Islet precursor cell (in vitro differentiated cells): ENCODE measurements at places on chromosomes 1 and 21.
A peak's percentile ranks its signal among the peaks of the same experiment; 100 is the strongest.

- DNase-seq, result no peak
Measured at GRCh38 chr1:217089361-217090014, 366.3 kb upstream of the ESRRG start.

GRCh38 chr1:234605983-234606783 lies 3.8 kb downstream of the IRF2BP2 start:
- no peak for DNase-seq

DNA sequence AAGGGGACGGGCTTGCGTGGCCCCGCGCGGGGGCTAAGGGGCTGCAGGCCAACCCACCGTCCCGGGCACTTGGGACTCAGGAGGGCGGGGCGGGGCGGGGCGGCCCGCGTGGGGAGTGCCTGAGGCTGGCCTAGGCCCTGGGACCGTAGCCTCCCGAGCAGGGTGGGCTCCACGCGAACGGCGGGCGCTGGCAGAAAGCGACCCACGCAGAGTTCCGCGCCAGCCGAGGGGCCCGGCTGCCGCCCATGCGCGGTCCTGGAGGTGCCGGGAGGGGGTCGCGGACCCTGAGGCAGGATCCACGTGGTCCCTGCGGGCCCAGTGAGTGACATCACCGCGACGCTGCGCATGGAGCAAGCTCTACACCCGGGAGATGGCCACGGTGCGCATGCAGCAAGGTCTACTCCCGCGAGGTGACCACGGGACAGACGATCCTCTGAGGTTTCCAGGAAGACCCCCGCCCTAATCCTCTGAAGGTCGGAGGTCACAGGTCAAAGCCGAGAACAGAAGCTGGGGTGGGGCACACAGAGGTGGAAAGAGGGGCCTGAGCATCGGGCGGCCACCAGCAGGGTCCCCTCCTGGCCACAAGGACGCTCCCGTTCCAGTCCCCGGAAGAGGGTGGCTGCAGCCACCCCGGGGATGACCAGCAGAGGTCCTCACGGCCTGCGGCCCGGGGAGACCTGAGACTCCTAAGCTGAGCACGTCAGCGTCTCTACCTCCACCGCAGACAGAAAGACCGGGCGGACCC lies 13.5 kb upstream of the SLC19A1 start:
- peak; percentile 96 for DNase-seq

DNA sequence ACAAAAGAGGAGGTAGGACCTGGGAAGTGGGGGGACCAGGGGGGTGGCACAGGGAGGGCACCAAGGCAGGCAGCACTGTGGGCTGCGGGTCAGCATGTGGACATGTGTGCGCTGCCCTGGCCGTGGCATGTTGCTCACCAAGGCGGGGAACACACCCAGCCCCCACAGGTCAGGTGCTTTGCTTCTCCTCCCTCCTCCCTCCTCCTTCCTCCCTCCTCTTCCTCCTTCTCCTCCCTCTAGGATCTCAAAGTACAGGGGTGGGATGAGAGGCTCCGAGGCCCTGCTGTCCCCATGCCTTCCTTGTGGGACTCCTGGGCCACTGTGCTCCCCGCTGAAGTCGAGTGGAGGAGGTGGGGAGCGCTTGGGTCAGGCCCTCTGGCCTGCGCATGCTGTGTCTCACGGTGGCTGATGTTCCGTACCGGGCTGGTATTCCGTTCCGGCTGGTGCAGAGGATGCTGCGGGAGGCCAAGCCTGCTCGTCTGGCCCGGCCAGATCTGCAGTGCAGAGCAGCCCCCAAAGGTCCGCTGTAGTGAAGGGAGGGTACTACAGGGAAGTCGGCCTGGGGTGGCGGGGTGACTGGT lies 26.6 kb downstream of the SPSB1 start:
- no peak for DNase-seq

- no peak for DNase-seq
Measured at GRCh38 chr1:157773493-157774350, 3.2 kb downstream of the FCRL2 start.

DNA sequence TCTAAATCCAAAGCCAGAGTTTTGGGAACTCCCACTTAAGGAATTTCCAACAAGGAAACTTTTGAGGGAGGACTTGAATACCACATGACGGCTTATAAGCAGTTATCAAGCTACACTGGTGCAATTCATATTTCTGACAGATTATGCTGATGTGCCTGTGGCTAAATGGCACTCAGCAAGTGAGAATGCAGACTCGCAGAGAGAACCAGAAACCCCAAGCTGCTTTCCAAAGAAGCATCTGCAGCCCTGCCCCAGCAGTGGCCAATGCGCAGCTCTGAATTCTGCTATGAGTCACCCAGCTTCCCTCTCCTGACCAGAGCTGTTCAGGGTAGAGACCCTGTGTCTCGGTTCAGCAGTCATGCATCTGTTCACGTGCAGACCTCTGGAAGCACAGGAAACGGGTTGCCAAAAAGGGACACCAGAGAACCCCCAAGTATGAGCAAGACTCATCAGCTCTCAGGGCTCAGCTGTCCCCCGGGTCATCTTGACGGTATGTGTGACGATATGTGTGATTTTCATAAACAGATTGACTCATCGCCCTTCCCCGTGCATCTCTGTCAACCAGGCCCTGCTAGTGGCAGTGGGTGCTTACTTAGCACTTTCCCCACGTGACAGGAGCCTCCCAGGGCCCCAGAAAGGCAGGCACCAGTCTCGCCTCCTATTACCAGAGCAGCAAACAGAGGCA lies 76.3 kb downstream of the ITPKB start:
- DNase-seq, result peak; percentile 97

GRCh38 chr1:60133848-60134247 lies 60.3 kb upstream of the C1orf87 start:
- no peak for DNase-seq

- no peak for DNase-seq
Measured at GRCh38 chr1:10384219-10384618, 14.6 kb upstream of the PGD start.

- no peak for DNase-seq
Measured at GRCh38 chr1:40399984-40400704, 26.6 kb downstream of the SMAP2 start.

GRCh38 chr1:221457685-221458446 lies 284.0 kb downstream of the DUSP10 start:
- DNase-seq, result no peak

GRCh38 chr1:6361124-6361775 lies 32.3 kb downstream of the ACOT7 start:
- DNase-seq, result no peak

DNA sequence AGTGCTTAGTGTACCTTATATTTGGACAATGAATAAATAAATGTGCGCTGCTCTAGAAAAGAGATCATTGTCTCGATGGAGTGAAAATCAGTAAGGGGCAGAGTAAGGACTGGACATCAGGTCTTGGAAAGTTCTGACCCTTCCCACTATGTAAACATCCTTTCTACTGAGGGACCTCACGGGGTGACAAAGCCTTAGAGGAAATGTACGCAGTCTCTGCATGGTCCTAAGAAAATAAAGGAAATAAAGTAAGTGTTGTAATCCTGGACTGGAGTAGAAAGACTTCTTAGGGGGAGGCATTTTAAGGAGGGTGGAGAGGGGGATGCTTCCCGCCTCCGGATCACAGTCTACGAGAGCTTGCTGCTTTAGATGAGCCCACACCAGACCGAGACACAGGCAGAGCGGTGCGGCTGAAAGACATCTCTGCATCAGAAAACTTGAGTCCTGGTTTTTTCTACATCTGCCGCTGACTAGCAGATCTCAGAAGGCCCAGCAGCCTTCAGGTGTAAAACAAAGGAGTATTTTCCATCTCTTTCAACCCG lies 22.3 kb upstream of the GPR137B start:
- no peak for DNase-seq

GRCh38 chr1:112522621-112523020 lies 13.9 kb downstream of the WNT2B start:
- peak; percentile 96 for DNase-seq

- peak; percentile 59 for DNase-seq
Measured at GRCh38 chr1:113391649-113392271, 1.4 kb downstream of the MAGI3 start.

DNA sequence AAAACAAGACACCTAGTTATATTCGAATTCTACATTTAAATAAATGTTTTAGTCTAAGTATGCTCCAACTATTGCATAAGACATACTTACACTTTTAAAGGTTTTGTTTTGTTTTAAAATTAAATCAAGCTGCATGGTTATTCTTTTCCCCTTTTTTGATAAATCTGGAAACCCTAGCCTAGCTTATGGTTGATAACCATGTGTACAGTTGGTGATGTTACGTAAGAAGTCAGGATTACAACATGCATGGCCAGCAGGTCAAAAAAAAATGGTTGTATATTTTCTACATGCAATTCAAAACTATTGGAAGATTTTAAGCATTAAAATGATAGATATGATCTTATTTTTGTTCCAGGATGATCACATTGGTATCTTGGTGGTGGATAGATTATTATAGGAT lies 1600.6 kb downstream of the PLA2G4A start:
- DNase-seq, result no peak

GRCh38 chr1:65830306-65830705 lies 37.6 kb downstream of the PDE4B start:
- no peak for DNase-seq

- DNase-seq, result no peak
Measured at GRCh38 chr1:194026422-194026821, 840.0 kb upstream of the B3GALT2 start.

- DNase-seq, result no peak
Measured at GRCh38 chr1:76381450-76382097, 307.0 kb downstream of the ST6GALNAC3 start.

DNA sequence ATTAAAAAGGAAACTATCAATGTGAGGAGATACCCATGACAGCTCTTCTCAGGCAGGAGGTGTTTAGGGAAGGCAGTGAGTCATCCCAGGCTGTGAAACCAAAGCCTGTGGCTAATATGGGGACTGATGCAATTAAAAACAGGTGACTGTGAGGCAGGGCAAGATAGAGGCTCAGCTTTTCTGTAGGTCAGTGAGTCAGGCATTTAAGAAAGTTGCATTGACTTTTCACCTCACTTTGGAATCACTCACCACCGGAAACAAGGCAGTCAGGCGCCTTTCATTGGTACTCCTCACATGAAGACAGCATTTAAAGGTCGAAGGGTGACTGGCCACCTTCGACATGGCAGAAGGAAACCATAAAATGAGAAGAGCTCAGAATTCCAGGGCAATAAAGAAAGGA lies 54.5 kb downstream of the PAPPA2 start:
- DNase-seq, result peak; percentile 92

DNA sequence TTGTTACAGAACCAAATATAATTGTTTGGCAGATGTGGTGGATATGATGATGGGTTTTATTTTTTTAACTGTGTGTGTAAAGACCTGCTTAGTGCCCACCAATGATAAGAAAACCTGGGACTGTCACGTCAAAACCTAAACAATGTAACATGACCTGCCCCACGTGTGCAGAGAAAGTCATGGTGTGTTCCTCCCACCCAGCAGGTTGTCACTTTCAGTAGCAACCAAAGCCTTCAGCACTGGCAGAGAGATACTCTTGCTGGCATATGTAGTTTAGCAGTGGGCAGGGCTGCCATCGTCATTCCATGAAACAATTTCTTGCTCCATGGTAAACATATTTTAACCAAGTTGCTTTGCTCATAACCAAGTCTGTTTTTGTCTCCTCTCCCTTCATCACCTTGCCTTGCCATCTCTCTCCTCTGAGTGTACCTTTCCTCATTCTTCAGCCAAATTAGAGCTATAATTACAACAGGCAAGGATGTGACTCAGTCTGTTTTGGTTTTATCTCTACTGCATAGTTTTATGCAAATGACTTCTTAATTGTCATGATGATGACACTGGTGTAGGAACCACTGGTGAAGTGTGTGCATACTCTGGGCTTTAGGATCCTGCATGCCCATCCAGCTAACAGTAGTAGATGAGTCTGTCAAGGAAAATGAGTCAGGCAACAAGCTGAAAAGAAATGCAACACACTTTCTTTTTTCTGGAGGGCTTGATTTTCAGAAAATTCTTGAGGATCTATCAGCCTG lies 150.3 kb downstream of the EDEM3 start:
- DNase-seq, result no peak

DNA sequence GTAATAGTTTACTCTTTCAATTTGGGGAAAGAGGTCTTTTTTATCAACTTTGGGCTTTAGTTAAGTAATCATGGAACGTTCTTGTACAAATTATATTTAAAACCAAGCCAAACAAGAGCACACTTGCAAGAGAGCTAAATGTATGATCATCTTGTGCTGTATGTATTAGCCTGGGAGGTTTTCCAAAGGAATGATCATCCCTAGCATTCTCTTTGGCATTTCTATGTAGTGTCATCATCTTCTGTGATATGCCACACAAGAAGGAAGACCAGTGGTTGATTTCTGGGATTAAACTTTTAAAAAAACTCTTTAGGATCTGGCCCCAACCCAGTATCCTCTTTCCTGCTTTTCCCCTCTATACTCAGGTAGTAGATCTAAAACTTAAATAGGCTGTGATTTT lies 38.4 kb upstream of the KCNQ4 start:
- DNase-seq, result no peak

DNA sequence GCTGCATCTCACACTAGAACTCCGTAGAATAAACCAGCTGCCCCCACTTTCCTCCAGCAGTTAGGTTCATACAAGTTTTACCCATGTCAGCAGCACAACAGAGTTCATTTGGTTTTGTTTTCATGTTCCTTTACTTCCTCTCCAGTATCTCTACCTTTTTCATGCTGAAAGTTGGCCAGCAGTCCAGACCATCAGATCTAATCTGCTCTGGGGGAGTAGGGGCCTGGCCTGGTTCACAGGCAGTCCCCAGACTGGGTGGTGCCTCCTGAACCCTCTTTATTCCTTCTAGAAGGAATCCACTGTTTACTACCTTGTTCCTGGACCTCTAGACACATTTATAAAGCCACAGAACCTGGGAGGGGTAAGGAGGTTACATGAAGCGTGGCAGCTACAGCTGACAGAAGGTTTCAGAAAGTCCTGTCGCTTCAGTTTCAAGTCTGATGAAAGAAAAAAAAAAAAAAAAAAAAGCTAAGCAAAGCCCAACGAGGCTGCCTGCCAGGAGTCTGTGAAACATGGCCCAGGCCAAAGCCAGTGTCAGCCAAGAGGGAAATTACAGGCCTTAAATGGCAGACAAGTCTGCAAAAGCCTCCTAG lies 184.6 kb upstream of the JUN start:
- peak; percentile 60 for DNase-seq

DNA sequence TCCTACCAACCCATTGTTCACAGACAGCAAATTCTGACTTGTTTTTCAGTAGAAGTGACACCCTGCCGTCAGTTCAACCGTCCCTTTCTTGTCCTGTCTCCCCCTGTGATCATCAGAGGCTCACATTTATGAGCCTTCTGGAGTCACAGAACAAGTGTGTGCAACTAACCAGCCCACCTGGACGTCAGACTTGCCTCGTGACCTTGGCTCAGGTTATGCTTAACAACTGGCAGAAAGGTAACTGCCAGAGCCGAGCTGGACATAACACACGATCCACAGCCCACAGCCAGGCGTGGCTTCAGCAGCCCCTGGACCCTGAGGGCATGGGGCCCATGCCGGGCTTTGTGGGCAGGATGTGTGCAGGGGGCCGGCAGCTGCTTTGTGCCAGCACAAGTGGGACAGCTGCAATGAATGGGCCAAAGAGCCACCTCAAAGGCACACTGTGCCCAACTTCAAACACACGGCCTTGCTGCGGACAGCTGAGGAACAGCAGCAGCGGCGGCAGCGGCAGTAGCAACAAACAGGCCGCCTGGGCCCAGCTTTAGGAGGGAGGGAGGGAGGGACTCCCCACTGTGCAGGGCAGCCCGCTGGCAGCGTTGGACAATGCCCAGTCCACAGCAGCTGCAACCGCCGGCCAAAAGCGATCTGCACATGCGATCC lies 103.9 kb downstream of the ZBTB18 start:
- no peak for DNase-seq
